ENCODE measurements at places on chromosomes 1 and 21. TPM values are rescaled to one million over a fixed set of nuclear protein-coding genes. Genes with fewer than 3 reads are reported as not detected.

GRCh38 chr1:31243501-31244286 is 4.0 kb upstream of the NKAIN1 start:
- no peak for DNase-seq

- DNase-seq: no peak
Observed at GRCh38 chr1:239744851-239745250, 346.8 kb upstream of the FMN2 start.

DNA sequence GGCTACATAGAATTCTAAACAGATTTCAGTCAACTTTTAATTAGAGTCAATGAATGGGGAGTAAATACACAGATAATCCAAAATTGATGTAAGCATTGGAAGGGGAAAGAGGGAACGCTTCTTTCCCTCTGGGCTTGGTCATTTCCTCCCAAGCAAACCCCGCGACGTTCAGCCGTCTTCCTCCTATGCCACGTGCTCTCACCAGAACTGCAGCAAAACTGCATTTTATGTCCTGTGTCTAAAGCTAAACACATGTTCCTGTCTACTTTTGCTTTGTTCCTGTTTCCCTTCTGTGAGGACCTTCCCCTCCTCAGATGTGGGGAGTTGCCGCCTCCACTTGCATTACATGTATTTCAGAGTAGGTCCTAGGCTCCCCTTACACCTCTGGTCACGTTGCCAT is 27.2 kb downstream of the UTP25 start:
- DNase-seq: no peak

GRCh38 chr21:17650292-17650691 is 37.6 kb upstream of the BTG3 start:
- DNase-seq: no peak

TEDDM1 gene
- polyA plus RNA-seq: 0.20 TPM
